NCI-H1694 treated with DMSO at 0.1 percent for 48 hours (cell line): ENCODE measurements at places on chromosomes 5 and 9.

- DNase-seq: no peak
These were observed 4.6 kb downstream of the IER5L start for GRCh38 chr9:129173296-129174101.

DNA sequence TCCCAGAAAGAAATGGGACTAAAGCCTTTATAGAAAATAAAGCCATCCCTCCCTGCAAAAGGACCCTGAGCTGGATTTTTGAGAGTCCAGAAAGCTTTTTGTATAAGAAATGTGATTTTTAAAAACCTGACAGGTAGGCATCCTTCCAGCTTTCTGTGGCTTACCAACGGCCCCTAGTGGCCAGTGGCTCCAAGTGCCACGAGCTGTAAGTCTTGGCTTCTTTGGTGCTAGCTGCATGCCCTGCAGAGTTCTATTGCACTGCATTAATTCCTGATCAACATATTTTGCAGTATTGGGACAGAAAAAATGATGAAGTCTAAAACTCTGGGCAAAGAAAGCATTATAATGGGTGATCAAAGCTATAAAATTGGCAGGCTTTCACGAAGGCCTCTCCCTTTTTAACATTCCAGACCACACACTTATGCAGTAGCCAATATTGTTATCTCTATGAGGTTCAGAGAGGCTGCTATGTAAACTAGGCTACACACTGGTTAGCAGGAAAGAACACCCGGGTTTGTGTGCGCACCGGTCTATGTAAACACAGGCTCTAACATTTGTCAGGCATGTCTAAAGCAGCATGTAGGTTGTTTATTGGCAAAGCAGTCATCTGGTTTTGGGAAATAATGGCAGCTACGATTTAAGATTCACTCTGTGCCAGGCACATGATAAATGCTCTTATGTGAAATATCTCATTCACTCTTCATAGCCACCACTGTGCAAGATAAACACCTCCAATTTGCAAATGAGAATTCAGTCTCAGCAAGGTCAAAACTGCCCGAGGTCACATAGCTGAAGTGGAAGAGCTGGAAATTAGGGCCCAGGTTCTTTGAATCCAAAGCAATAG lies 55.2 kb downstream of the NMUR2 start:
- DNase-seq: peak; percentile 19

GRCh38 chr5:178339272-178339671 lies 106.7 kb upstream of the PHYKPL start:
- DNase-seq: no peak

GRCh38 chr5:100537946-100538345 lies 2.8 kb downstream of the FAM174A start:
- no peak for DNase-seq
